ENCODE measurements at places on chromosomes 12 and 14. TPM values are rescaled to one million over a fixed set of nuclear protein-coding genes. Genes with fewer than 3 reads are reported as not detected.

The CLEC14A gene
- 4.0 TPM for total RNA-seq

The PROX2 gene
- not detected for total RNA-seq

The PTGER2 gene
- total RNA-seq = 18.5 TPM

The TMPRSS12 gene
- total RNA-seq = not detected

The CLEC4E gene
- total RNA-seq = not detected

The PTHLH gene
- total RNA-seq = 1.8 TPM

The SERPINA5 gene
- 88.8 TPM for total RNA-seq

The CHURC1 gene
- 71.1 TPM for total RNA-seq

The SAMD15 gene
- total RNA-seq = 1.2 TPM

The BCL2L14 gene
- total RNA-seq = 13.6 TPM
